Fibroblast of lung (primary cell): ENCODE measurements at places on chromosomes 6 and 20. TPM values are rescaled to one million over a fixed set of nuclear protein-coding genes. Genes with fewer than 3 reads are reported as not detected.

- DNase-seq, result peak; percentile 45
Measured at GRCh38 chr20:32634041-32634805, 39.5 kb downstream of the C20orf203 start.

GRCh38 chr6:128519931-128520435, 416 bp downstream of the PTPRK start:
- no peak for DNase-seq

DNA sequence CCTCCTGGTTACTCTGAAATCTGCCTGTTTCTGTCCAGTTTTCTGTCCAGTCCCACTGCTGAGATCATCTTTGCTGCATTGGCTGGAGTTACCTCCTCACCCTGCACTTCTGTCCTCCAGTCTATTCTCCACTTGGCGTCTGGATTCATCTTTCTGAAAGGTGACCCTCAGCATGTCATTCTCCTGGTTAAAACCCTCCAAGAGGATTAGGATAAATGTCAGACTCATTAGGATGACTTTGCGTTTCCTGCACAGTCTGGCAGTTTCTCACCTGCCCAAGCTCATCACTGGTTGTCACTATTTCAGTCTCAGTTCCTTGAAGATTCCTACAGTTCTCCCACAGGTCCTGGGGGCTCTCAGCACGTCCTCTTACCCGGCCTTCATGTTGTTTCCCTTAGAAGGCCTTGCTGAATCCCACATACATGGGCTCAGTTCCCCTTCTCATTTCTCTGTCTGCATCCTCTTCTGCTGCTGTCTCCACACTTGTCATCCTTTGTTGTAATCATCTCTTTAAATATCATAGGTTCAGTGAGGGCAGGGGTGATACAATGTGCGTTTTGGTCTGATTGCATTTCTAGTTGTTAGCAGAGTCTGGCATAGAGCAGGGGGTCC, 374.8 kb downstream of the QKI start:
- DNase-seq, result no peak

GRCh38 chr20:63766695-63767426, 27.3 kb downstream of the SLC2A4RG start:
- no peak for DNase-seq

- DNase-seq, result no peak
Measured at GRCh38 chr6:118935331-118935668, 341 bp upstream of the MCM9 start.

DNA sequence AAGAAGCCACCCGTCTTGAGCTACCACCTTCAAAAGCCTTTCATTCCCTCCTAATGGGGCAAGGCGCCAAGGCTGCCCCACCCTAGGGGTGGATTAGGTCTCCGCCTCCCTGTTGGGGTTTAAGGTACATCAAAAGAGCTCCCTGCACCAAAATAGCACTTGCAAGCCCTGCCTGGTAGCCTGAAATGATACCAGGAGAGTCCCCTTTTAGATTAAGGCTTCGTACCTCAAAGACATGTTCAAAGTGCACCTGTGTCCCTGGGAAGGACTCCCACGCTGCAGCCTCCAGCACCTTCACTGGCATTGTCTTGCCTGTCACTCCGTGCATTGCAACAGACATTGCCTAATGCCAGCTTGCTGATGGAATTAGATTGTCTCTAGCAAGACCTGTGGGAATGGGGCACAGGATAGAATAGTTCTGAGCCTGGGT, 15.7 kb upstream of the CDKN1A start:
- no peak for DNase-seq

GRCh38 chr6:10529231-10529801, 8.2 kb downstream of the GCNT2 start:
- DNase-seq, result peak; percentile 77

- no peak for DNase-seq
Measured at GRCh38 chr6:131980338-131980790, 29.2 kb upstream of the CCN2 start.

GRCh38 chr6:13355043-13355945, 27.0 kb upstream of the TBC1D7 start:
- peak; percentile 100 for DNase-seq

DNA sequence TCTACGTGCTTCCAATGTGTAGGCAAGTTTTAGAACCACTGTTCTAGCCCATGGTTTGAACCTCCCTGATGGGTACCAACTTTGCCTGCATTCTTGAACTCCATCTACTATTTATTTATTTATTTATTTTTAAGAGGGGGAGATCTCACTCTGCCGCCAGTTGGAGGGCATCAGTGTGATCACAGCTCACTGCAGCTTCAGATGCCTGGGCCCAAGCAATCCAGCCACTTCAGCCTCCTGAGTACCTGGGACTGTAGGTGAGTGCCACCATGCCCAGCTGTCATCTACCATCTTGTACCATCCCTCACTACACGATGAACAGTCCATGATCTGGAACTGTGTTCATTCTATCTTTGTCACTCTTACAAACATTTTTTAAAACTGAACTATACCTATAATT, 28.2 kb downstream of the HLA-F start:
- no peak for DNase-seq

GRCh38 chr6:90088009-90088408, 193.7 kb downstream of the GJA10 start:
- DNase-seq, result peak; percentile 91

- no peak for DNase-seq
Measured at GRCh38 chr6:118746145-118746824, 94.9 kb upstream of the CEP85L start.

DNA sequence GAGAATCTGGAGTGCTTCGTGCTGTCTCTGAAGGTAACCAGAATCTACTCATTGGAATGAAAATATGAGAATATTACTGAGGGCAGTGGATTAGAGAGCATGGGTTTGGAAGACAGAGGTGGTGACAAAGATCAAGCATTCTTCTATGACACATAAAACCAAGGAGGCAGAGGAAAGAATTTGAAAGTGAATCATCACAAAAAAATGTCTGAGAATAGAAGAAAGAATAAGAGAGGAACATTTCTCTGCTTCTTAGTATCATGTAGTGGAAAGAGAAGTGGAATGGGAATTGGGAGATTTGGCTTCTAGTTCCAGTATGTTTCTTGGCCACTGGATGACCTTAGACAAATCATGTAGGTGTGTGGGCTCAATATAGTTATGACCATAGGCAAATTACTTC, 474.0 kb downstream of the TFAP2B start:
- DNase-seq, result peak; percentile 65

DNA sequence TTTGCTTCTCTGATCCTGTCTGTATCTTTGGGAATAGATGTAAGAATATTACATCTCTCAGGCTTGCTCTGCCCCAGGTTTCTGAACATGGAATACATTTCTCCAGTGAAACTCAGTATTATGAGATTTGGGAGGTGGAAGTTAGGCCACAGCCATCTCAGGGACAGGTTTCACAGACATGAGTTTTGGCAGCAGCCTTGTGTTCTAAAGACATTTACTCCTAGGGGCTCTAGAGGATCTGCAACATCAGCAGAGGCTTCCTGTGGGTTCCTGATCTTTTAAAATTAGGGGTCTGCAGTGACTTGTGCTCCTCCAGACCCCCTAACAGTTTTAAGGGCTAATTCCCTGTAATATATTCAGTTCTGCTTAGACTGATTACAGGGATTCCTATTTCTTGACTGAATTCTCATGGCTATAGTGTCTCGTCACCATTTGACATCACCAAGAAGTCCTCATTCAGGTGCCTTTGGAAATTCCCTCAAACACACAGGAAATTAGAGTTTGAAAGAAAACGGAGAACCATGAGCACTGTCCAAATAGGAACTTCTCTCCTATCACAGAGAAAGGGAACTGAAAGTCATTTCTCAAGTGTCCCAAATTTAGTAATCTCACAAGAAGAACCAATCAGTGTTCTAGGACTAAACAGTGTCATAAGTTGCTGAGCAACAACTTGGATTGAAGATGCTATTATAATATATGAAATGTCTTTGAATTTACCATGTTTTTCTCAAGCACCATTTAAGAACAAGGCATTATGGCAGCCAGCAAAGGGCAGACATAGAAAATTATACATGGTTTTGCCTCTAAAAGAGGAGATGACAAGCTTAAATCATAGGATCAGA, 2.5 kb upstream of the HLA-DRA start:
- peak; percentile 17 for DNase-seq

- peak; percentile 12 for DNase-seq
Measured at GRCh38 chr20:54069501-54069971, 858 bp downstream of the BCAS1 start.

- DNase-seq, result peak; percentile 31
Measured at GRCh38 chr20:61861054-61861841, 204.4 kb downstream of the TAF4 start.

The EDN3 gene
- total RNA-seq, result not detected in 2 replicates

The PREP gene
- total RNA-seq, result 12.6 and 18.3 TPM in 2 replicates

The HEY2 gene
- total RNA-seq, result not detected in 2 replicates

The MEI4 gene
- not detected in 2 replicates for total RNA-seq

The SAMD3 gene
- total RNA-seq, result 2.8 and 4.9 TPM in 2 replicates

The C6orf58 gene
- total RNA-seq, result not detected in 2 replicates

The DEFB124 gene
- not detected in 2 replicates for total RNA-seq

The WFDC13 gene
- total RNA-seq, result not detected in 2 replicates
